Activated CD8-positive, alpha-beta T cell treated with anti-CD3 and anti-CD28 coated beads for 36 hours (primary cell): ENCODE measurements at places on chromosomes 7 and 10. TPM values are rescaled to one million over a fixed set of nuclear protein-coding genes. Genes with fewer than 3 reads are reported as not detected.

DNA sequence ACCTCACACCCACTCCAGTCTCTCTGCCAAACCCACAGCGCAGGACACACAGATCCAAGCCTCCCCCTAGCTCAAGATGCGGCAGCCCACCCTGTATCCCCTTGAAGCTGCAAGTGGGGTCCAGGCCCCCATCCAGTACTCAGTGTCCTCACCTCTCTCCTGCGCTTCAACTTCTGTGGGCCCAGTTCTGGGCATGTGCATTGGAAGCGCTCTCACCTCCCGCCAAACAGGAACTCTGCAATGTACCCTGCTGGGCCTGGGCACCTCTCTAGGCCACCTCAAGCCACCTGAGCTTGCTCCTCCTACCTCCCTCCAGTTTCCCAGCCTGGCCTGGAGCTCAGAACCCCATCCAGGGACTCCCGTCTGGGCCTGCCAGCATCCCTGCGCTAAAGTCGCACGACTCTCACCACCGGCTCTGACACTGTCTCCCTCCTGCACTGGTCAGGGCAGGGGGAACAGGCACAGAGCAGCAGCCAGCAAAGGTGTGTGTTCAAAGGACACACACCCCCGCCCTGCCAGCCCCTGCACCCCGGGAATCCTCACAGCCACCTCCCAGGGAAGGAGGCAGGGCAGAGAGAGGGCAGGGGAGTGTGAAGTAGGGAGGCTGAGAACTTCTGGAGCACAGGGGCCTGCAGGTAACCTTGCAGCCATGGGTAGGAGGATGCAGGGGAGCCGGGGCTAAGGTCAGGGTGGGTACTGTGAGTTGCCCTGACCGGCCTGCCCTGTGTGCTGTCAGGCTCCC is 51.7 kb upstream of the MSMB start:
- H3K4me3 ChIP-seq = no peak overlapping the region
- no peak for DNase-seq
- peaks cover 2% of the 10 kb centered on the region for H3K36me3 ChIP-seq
- peak overlapping the region; percentile 91 for H3K27ac ChIP-seq
- H3K4me1 ChIP-seq = no peaks in the 10 kb centered on the region

DNA sequence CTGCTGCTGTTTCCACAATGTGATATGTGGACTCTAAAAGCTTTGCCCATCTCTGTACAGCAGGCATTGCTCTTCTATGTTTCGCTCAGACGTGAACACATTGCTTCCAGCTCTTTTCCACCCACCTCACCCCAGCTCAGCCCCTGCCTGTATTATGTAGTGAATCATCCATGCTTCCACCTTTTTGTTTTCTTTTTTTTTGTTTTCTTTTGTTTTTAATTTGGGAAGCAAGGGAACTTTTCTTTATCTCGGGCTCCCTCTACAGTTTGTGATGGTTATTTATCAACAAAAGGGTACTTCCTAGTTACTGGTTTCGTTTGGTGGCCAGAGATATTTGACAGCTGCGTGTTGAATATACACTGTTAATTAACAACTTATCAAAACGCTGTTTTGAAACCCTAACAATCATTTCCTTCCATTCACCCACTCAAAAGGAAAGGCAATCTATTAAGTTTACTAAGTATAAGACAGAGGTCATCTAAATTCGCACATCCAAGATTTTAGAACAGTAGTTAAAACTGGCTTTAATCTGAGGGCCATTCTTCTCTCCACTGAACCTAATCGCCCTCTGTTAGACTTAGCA is 127.9 kb upstream of the STK17A start:
- H3K27me3 ChIP-seq = no peaks in the 10 kb centered on the region
- no peaks in the 10 kb centered on the region for H3K36me3 ChIP-seq
- DNase-seq = no peak
- no peaks in the 10 kb centered on the region for H3K4me1 ChIP-seq
- H3K27ac ChIP-seq = no peak overlapping the region

DNA sequence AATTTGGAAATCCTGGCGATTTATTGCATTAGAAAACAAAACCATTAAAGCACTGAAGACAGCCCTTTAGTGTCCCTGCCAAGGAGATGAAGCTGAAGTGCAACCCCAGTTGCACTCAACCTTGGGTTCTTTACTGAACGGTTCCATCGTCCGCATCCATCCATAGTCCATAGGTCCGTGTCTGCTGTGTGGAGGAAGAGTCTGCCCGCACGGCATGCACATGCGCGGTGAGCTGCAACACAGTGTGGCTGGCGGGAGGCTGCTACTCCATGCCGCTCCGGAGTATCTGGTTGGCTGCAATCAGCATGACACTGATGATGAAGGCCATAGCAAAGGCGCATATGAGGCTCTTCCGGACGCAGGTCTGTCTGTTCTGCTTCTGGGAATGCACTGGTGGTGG is 624.6 kb downstream of the CALN1 start:
- no peak overlapping the region for H3K4me3 ChIP-seq
- no peak overlapping the region for H3K27ac ChIP-seq
- no peak for DNase-seq

- peaks cover 14% of the 10 kb centered on the region for H3K36me3 ChIP-seq
- no peaks in the 10 kb centered on the region for H3K27me3 ChIP-seq
- H3K4me3 ChIP-seq = no peak overlapping the region
Observed at GRCh38 chr10:22556774-22557173, 157.6 kb downstream of the PIP4K2A start.

DNA sequence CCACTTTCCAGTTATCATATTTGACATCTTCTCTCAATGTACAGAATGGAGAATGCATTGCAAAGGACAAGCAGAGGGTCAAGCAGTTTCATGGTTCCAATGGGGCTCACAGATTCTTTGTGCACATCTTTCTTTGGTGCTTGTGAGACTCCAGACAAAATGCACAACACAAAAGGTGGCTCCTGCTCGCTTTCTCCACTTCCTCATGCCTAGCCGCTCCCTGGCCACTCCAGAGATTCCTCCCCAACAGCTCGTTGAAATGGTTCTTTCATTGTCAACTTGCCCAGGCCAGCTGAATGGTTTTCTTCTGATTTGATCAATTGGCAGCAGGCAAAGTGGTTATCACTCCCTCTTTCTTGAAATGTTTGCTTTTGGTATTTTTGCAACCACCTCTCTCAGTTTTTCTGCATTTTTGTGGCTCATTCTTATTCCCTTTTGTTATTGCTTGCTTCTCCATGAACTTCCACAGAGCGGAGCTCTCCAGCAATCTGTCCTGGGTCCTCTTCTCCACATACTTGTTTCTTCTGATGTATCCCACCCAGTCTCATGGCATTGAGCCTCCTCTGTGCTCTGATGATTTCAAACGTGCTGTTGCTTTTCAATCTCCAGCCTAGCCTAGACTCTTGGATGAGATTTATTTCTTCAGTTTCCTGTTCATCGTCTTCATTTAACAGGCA is 507.8 kb upstream of the MKI67 start:
- H3K27me3 ChIP-seq = peaks cover 2% of the 10 kb centered on the region
- H3K4me1 ChIP-seq = no peaks in the 10 kb centered on the region
- H3K27ac ChIP-seq = no peak overlapping the region
- no peak for DNase-seq
- no peak overlapping the region for H3K4me3 ChIP-seq
- H3K36me3 ChIP-seq = no peaks in the 10 kb centered on the region

The NKX1-2 gene
- total RNA-seq = not detected

The CHAT gene
- total RNA-seq = not detected

DNA sequence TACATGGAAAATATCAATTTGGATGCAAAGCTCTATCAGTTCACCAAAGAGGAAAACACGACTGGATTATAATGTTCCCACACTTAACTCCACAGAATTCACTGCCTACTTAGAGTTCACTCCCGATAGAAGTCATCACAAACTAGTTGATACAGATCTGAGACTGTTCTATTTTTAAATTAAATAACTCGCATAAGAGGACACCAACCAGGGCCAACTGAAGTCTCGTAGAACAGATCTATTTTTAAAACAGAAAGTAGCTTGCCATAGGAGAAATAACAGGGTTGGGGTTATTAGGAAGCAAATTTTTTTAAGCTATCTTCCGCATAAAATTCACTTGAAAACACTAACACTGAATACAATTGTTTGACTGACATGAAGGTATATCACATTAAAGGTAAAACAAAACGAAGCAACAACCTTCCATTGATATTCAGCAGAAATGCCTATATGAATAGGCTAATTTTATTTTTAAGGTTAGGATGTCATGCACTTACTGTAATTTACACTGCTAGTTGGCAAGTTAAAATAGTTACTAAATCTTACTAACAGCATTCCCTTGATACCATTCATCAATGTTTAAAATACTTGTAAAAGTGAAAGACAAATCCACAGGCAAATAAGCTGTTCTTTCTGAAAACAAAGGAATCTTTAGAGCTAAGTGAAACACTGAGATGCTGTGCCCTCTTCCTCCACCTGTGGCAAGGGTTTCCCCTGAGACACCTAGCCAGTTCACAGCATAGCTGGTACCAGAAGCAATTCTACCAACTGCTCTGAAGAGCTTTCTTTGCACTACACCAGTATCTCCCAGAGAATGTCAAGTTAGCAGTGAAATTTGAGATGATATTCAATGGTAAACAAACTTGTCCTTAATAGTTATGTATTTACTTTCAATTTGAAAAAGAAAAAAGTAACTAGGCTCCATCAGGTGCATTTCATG is 186.7 kb upstream of the ANK3 start:
- H3K36me3 ChIP-seq = peaks cover 3% of the 10 kb centered on the region
- H3K4me3 ChIP-seq = no peak overlapping the region
- no peak overlapping the region for H3K27ac ChIP-seq
- peaks cover 29% of the 10 kb centered on the region for H3K4me1 ChIP-seq
- H3K27me3 ChIP-seq = peaks cover 11% of the 10 kb centered on the region
- no peak for DNase-seq

GRCh38 chr7:29993140-29993539 is 3.5 kb upstream of the SCRN1 start:
- H3K27me3 ChIP-seq = peaks cover 21% of the 10 kb centered on the region
- no peak overlapping the region for H3K4me3 ChIP-seq
- H3K27ac ChIP-seq = no peak overlapping the region
- DNase-seq = no peak
- peaks cover 6% of the 10 kb centered on the region for H3K4me1 ChIP-seq

The MXI1 gene
- 47.9 TPM for total RNA-seq

- peaks cover 6% of the 10 kb centered on the region for H3K27me3 ChIP-seq
- no peaks in the 10 kb centered on the region for H3K4me1 ChIP-seq
- no peak for DNase-seq
Observed at GRCh38 chr10:27620430-27621397, 116.6 kb downstream of the RAB18 start.

The ZSCAN25 gene
- 31.8 TPM for total RNA-seq

DNA sequence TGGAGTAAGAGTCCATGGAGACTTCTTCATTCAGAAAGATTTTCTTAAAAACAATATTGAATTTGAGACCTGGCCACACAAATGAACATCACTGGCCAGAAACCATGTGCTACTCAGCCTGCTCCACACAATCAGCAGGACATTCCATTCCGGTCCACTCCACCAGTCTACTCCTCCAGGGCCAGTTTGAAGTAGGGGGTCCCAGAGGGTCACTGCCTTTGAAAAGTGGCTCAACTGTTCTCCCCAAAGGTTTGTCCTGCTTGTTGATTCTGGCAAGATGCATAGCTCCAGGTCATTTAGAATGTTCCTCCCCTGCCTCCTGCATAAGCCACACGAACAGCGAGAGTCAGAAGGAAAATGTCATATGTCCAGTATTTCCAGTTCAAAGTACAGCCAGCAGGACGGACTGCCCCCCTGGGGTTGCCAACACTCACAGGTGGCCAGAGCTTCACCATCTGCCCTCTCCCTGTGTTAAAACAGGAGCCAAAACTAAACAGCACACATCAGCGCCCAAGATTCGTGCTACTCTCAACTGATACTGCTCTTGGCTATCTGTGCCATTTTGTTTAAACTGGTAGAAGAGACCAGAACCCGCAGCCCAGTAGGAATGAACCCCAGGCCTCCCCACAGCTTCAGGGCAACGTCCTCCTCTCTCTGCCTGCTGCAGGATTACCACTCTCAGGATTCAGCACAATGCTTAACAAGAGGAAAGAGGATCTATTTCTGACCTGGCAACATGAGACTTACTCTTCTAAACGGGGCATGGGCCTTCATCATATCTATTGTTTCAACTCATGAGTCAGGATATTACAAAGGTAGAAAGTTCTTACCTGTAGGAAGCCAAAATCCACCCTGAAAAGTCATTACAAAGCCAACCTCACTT is 11.3 kb downstream of the GRB10 start:
- DNase-seq = no peak
- no peaks in the 10 kb centered on the region for H3K36me3 ChIP-seq
- H3K27me3 ChIP-seq = no peaks in the 10 kb centered on the region
- H3K4me1 ChIP-seq = no peaks in the 10 kb centered on the region
- no peak overlapping the region for H3K27ac ChIP-seq

The NRCAM gene
- total RNA-seq = 3.2 TPM
